ENCODE measurements at places on chromosomes 7 and 10.

DNA sequence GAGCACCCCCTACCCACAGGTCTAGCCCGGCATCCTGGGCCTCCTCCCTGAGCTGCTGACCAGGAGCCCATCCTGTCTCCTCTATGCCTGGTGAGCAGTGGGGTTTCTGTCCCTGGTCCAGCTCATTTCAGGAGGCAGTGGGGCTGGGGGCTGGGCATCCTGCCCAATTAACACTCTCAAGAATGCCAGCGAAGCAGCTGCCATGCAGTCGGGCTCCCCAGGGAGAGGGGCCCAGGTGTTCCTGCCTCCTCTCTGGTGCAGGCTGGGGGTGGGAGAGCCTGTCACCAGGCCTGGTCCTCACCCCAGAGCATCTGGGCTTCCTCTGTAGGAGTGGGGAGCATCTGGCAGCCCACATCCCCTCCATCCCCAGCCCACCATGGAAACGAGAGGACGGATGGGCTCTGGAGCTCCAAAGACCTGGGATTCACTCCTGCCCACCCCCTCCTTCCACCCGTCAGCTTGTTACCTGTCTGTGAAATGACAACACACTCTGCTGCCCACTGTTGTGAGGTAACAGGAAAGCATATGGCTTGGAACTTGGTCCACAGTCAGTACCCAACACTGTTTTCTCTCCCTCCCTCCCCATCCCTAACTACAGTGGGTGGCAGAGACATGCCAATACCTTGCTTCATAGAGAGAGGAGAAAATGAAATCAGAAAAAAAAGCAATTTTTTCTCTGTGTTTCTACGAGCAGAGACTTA is 69.1 kb downstream of the SLIT1 start:
- no peaks in the 10 kb centered on the region for H3K36me3 ChIP-seq
- H3K4me3 ChIP-seq = no peak overlapping the region
- H3K4me1 ChIP-seq = no peaks in the 10 kb centered on the region
- H3K27ac ChIP-seq = peak overlapping the region; percentile 39
- no peak for DNase-seq

DNA sequence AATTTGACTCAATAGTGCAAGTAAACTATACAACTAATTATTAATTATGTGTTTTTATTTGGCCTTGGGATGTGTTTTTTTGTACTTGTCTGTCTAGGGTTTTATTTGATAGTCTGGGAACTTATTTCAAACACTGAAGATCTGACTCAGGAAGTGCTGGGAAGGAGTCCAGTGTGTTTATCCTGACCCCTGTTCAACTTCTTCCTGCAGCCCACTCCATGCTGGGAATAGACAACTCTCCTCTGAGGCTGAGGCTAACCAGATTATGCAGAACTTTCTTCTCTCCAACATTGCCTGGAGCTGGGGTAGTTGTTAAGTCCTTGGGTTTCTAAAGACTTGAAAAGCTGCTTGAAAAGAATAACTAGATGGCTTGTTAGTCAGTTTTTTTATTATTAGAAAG is 6.9 kb downstream of the CISD1 start:
- H3K36me3 ChIP-seq = peaks cover 9% of the 10 kb centered on the region
- H3K27ac ChIP-seq = no peak overlapping the region
- no peak for DNase-seq
- no peak overlapping the region for H3K4me3 ChIP-seq

GRCh38 chr7:23787272-23787671 is 77.3 kb downstream of the STK31 start:
- no peak overlapping the region for H3K27ac ChIP-seq
- DNase-seq = no peak
- peaks cover 15% of the 10 kb centered on the region for H3K4me1 ChIP-seq
- no peaks in the 10 kb centered on the region for H3K36me3 ChIP-seq
- no peaks in the 10 kb centered on the region for H3K27me3 ChIP-seq

- no peak overlapping the region for H3K27ac ChIP-seq
- no peaks in the 10 kb centered on the region for H3K27me3 ChIP-seq
- DNase-seq = no peak
- peaks cover 34% of the 10 kb centered on the region for H3K4me1 ChIP-seq
Observed at GRCh38 chr7:55178863-55179773, 160.3 kb downstream of the EGFR start.

DNA sequence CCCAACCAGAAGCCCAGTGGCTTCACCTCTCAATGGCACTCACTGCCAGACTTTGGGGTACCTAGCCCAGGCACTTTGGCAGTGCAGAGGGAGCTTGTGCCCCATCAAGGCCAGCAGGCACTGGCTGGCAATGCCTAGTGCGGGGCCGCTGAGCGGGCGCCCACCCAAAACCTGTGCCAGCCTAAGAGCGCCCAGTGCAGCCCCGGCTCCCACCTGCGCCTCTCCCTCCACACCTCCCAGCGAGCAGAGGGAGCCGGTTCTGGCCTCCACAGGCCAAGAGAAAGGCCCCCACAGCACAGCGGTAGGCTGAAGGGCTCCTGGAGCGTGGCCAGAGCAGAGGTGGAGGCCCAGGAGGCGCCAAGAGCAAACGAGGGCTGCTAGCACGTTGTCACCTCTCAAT is 930.8 kb downstream of the IPMK start:
- no peaks in the 10 kb centered on the region for H3K4me1 ChIP-seq
- H3K27ac ChIP-seq = no peak overlapping the region
- no peak overlapping the region for H3K4me3 ChIP-seq
- no peak for DNase-seq
- H3K36me3 ChIP-seq = no peaks in the 10 kb centered on the region

GRCh38 chr10:351770-352334 is 216.6 kb downstream of the ZMYND11 start:
- H3K27ac ChIP-seq = no peak overlapping the region
- no peak overlapping the region for H3K4me3 ChIP-seq
- H3K27me3 ChIP-seq = no peaks in the 10 kb centered on the region
- no peaks in the 10 kb centered on the region for H3K4me1 ChIP-seq

- no peak overlapping the region for H3K27ac ChIP-seq
- H3K36me3 ChIP-seq = no peaks in the 10 kb centered on the region
- no peak for DNase-seq
- H3K4me3 ChIP-seq = no peak overlapping the region
Observed at GRCh38 chr10:17056781-17057428, 72.7 kb downstream of the CUBN start.

GRCh38 chr10:65628493-65629139 is 1297.2 kb upstream of the LRRTM3 start:
- H3K4me3 ChIP-seq = no peak overlapping the region
- H3K27me3 ChIP-seq = no peaks in the 10 kb centered on the region
- H3K27ac ChIP-seq = no peak overlapping the region
- H3K4me1 ChIP-seq = no peaks in the 10 kb centered on the region
- no peak for DNase-seq

DNA sequence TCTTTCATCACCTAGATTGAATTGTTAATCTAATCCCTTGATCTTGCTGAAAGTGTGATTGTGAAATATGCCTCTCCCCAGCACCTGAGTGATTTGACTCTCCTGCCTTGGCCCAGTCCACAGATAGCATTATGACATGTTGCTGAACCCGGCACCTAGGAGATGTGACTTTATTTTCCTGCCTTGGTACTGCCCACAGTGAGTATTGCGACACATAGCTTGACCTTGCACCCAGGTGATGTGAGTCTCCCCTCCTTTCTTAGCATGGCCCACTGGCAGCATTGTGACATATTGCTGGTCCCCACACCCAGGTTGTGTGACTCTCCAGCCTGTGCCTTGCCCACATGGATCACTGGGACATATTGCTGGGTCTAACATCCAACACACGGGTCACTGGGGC is 32.5 kb upstream of the ZNF107 start:
- H3K27ac ChIP-seq = no peak overlapping the region
- H3K4me1 ChIP-seq = no peaks in the 10 kb centered on the region
- H3K27me3 ChIP-seq = no peaks in the 10 kb centered on the region

Data from progenitor cell of endocrine pancreas (in vitro differentiated cells).